ENCODE measurements at places on chromosomes 6 and 20. TPM values are rescaled to one million over a fixed set of nuclear protein-coding genes. Genes with fewer than 3 reads are reported as not detected.

DNA sequence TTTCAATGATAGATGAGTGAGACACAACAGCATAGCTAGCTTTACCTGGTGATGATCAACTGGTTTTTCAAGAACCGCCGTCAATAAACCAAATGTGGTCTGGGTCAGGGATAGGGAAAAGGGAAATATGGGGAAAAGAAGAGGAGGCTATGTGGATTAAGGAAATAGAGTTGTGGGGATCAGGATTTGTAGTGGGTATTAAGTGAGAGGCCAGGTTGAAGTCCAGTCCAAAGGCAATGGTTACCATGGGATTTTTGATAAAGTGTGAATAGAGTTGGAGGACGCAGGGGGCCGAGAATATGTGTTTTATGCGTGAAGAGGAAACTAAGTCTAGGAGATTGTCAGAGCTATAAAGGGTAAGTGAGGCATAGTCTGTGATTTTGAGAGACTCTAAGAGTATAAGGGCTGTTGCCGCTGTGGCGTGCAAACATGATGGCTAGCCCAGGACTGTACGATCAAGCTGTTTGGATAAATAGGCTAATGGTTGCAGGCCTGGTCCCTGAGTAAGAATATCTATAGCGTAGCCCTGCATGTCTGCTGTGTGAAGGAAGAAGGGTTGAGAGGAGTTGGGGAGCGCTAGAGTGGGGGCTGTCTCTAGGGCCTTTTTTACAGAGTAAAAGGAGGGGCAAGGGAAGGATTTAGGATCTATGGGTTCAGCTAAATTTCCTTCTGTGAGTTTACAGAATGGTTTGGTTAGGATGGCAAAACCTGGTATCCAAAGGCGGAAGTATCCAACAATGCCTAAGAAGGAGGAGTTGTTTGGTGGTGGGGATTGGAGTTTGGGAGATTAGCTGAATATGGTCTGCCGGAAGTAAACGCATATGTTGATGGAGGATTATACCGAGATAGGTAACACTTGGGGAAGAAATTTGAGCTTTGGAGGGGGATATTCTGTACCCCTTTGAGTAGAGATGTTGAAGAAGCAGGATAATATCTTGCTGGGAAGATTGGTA lies 749.7 kb upstream of the ADGRB3 start:
- no peak for DNase-seq

DNA sequence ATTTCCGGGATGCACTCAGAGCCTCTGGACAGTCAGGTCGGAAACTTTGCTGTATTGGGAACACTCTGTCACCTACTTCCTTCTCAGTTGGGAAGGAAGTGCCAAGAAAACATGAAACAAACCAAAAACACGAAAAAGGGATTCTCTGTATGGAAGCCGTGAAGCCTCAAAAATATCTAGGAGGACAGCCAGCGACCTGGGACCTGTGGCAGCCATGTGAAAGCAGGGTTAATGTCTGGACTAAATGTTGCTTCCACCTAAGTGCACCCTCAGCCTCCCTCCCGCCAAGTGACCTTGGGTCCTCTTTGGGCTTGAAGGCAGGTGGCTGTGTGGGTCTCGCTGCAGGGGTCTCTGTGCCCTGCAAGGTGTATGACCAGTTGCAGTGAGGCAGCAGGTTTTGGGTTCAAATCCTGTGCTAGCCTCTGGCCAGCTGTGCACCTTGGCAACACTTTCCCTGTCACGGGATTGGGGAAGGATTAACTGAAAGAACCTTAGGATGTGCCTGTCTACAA lies 851 bp downstream of the MAVS start:
- DNase-seq: no peak

DNA sequence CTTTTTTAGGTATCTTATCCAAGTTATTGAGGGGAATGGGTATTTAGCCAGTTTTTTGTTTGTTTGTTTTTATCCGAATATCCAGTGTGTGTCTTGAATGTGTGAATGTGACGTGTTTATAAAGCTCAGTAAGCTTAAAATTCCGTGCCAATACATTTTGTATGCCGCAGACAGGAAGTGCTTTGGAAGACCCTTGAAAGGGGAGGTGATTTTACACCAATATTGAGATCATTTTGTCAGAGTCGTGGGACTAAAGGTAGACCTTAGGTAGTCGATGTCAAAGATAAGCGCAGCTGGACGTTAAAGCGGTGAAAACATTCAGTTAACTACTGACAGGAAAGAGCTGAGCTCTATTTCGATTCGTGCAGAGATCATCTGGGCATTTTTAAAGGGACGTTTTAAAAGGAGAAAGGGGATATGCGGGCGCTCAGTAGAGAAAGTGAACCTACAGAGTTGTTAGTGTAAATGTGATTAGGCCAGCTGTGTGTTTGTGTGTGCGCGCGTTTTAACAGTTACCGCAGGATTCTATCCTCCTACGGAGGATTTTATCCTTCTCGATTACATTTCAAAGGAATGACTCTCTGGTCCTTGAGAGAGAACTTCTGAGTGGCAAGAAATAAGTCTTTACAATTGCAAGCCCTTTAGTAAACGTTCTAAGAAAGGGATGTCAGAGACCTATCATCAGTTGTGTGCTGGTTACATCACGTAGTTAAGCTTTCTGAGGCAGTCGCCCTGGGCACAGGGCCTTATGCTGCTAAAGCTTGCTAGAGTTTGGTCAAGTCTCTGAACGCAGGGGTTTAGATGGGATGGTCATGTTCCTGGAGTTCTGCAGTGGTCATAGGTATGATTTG lies 625 bp upstream of the ECHDC1 start:
- peak; percentile 55 for DNase-seq

DNA sequence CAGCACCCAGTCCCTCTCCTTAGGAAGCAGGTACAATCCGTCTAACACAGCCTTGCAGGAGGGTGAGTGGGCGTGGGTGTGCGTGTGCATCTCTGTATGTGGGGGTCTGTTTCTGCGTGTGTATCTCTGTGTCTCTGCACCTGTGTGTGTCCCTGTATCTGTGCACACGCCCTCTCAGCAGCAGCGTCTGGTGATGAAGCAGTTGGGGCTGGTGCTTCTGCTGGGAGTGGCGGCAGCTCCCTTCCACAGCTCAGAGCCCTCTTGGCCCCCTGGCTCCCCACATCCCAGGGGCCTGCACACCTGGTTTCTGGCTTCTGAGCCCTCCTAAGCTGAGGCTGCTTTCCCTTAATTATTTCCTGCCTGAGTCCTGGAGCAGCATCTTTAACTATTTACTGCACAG lies 49.5 kb upstream of the CCDC167 start:
- no peak for DNase-seq

GRCh38 chr20:51562027-51562331 lies 19.5 kb upstream of the NFATC2 start:
- no peak for DNase-seq

DNA sequence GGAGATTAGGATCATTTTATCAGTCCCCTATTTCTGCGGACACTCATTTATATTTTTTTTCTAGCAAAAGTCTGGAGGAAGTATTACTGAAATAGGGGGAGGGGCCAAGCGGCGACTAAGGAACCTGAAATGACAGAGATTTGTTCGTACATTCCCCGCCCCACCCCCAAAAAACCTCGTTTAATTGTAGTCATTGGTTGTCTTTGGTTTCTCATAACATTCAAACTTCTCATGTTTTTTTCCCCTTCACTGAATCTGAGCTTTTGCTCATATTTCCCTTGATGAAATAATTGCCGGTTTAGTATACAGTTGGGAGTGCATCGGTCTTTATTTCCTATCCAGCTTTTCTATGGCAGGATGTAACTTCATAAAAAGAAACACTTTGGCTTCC lies 768 bp upstream of the FYN start:
- peak; percentile 27 for DNase-seq

DNA sequence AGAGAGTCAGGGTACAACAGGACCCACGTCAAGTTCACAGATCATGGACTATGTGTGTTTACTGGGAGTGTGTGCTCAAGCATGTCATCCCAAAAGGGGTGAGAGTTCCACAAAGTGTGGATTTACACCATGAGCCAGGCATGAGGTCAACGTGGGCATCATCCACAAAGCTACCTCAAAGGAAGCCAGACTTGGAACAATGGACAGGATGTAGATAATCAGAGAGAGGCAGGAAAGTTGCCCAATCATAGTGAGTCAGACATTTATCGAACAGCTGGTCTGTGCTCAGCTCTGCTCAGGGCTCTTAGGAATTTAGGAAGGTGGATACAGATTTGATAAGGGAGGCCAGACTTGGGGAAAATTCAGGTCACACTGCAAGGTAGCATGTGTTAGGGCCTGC lies 317.2 kb upstream of the CDYL start:
- DNase-seq: no peak

GRCh38 chr6:101085327-101085726 lies 204.2 kb upstream of the ASCC3 start:
- DNase-seq: no peak

DNA sequence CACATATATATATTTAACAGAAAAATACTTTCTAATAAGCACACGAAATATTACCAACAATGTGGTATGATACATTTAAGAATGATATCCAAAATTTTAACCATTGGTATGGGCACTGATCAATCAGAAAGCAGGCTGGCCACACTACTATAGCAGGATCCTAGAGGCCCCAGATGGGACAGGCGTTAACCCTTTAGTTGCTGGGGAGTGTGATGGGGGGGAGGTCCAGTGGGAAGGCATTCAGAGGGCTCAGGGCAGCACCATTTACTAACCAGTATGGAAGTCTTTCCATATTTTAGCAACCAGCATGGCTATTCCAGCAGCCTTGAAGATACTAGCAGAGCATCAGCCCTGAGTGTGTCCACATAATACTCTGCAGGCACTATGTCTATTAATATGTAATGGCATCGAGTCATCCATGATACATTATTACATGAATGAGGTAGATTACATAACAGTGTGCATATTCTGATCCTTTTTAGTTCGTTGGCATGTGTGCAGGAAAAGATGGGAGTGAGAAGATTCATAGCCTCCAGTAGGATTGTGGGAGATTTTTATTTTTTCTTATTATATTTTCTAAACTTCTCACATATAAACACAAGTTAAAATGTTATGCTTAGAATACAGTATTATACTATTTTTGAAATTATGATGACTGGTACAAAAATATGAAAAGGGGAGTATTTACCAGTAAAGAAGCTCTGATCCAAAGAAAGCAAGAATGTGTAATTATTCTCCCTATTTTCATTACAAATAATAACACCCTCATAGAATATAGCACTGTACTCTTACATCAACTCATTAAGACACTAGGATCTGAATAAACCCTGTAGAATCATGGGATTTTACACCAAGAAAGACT lies 78.9 kb downstream of the FAM217A start:
- no peak for DNase-seq

DNA sequence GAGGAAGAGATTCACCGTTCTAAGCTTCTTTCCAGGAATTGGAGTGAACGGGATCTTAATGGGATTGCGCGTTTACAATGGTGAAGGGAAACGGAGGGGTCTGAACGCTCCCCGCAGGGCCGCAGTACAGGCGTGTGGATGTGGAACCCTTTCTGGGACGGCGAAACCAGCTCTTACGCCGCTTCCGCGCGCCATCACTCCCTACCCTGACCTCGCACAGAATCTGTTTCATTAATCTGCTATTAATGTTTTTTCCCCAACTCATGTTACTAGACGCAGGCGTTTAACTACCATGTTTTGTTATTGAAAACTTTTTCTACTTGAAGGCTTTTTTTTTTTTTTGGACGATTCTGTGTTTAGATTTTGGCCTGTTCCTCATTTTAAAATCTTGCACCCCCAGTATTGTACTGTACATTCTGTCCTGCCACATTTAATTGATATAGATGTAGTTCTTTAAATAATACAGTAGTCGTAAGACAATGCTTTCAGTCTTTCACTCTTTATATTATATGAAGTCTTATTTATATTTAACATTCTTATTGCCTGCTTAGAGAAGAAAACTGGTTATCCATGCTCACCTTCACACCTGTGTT lies 696 bp upstream of the SUPT3H start:
- no peak for DNase-seq

- DNase-seq: no peak
Observed at GRCh38 chr6:84448331-84448730, 220.9 kb upstream of the CEP162 start.

DNA sequence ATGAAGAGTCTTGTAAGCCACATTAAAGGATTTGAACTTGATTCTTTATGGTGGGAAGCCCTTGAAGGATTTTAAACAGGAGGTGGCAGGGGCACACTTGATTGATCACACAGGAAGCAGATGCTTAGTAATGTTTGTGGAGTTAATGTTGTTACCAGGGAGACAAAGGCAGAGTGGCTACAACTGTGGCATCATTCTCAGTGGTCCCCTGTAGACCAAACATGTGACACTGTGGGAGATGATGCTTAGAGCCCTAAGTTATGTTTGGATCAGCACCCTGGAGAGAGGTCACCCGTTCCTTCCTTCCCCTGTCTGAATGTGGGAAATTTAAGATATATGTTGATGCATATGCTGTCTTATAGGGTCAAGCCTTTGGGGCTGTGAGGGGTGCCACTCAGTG lies 53.2 kb downstream of the EIF2S2 start:
- DNase-seq: no peak

DNA sequence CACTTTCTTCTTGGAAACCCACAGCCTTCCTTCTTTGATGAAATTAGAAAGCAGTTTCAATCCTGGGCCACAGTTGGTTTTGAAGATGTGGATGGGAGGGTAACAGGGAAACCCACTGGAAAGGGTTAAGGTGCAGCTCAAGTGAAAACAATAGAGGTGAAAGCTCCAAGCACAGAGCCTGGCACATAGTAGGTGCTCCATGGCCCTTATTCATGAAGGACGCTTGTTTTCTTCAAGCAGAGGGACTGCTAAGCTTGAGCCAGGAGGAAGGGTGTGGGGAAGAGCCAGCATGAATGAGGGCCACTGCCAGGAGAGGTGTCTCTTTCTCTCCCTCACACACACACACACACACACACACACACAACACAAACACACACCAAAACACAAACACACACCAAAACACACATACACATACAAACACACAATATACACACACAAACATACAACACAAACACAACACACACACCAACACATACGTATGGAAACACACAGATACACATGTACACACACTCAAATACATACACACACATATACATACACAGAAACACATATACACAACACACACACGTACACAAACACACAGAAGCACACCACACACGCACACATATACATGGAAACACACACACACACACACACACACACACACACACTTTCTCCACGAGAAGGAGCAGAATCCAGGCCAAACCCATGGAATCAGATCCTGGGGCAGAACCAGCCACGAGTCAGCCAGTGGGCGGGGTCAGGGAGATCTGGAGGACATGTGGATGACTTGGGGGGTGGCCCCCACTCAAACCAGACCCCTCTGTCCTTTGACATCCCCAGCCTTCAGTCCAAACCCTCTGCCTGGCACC lies 23.7 kb upstream of the RBPJL start:
- no peak for DNase-seq

DNA sequence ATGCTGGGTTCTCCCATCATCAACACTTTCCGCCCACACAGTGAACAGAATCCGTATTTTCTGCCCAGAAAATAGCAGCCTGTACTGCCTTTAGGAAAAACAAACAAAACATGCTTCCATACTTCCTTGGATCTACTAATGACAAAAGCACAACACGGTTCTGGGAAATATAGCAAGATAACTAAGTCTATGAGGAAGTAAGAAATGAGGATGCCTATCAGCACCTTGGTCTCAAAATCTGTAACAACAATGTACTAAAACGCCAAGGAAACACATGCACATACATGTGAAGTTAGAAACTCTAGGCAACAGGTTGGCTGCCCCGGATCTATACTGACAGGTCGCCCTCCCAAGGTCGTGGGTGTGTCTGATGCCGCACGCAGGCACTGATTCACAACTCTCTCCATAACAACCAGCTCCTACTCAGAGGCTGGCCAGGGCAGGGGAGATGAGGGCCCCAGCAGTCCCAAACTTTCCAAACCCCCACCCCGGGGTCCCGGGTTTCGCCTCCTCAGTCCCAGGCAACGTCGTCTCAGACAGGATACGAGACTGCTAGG lies 710 bp downstream of the BTBD9 start:
- DNase-seq: no peak

CST5 gene
- 0.18 TPM for polyA plus RNA-seq

ARFGEF3 gene
- 8.5 TPM for polyA plus RNA-seq

MYCT1 gene
- polyA plus RNA-seq: 17.2 TPM

TGM6 gene
- polyA plus RNA-seq: not detected

Data from left kidney (tissue), 8 donors.